ENCODE measurements at places on chromosomes 7 and 10.
A peak's percentile ranks its signal among the peaks of the same experiment; 100 is the strongest.

GRCh38 chr10:33803248-33803647, 468.8 kb upstream of the NRP1 start:
- no peak overlapping the region for H3K27ac ChIP-seq
- peaks cover 5% of the 10 kb centered on the region for H3K4me1 ChIP-seq
- no peaks in the 10 kb centered on the region for H3K36me3 ChIP-seq
- DNase-seq = no peak

DNA sequence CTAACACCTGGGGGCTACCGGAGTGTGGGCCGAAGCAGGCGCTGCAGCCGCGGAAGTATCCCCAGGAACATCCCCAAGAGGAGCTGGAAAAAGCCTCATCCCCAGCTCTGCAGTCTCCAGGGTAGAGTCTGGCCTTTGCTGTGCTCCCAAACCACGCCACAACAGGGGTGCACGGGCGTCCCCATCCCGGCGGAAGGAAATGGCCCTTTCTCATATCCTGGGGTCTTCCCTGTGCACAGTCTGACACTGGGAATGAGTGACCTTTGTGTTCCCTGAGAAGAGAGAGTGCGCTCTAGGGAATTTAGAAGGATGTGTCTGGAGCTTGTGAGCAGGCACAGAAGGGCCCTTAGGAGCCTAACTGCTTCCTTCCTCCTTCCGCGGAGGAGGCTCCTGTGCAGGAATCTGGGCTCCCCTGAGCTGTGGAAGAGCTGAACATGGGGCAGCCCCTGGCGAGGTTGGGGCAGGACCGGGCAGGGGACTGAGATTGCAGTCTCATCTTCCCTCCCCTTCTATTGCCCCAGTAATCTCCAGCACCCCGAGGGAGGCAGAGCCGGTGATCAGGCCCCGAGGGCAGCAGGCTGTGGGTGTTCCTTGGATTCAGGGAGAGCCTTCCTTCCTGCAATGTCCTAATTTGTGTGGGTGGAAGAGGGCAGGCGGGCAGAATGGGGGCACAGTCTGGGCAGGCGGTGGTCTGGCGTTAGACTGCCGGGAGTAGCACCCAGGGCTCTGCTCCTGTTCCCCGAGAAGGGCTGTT, 1.3 kb downstream of the REPIN1 start:
- peaks cover 28% of the 10 kb centered on the region for H3K36me3 ChIP-seq
- DNase-seq = no peak
- peaks cover 3% of the 10 kb centered on the region for H3K4me1 ChIP-seq
- H3K27me3 ChIP-seq = no peaks in the 10 kb centered on the region

DNA sequence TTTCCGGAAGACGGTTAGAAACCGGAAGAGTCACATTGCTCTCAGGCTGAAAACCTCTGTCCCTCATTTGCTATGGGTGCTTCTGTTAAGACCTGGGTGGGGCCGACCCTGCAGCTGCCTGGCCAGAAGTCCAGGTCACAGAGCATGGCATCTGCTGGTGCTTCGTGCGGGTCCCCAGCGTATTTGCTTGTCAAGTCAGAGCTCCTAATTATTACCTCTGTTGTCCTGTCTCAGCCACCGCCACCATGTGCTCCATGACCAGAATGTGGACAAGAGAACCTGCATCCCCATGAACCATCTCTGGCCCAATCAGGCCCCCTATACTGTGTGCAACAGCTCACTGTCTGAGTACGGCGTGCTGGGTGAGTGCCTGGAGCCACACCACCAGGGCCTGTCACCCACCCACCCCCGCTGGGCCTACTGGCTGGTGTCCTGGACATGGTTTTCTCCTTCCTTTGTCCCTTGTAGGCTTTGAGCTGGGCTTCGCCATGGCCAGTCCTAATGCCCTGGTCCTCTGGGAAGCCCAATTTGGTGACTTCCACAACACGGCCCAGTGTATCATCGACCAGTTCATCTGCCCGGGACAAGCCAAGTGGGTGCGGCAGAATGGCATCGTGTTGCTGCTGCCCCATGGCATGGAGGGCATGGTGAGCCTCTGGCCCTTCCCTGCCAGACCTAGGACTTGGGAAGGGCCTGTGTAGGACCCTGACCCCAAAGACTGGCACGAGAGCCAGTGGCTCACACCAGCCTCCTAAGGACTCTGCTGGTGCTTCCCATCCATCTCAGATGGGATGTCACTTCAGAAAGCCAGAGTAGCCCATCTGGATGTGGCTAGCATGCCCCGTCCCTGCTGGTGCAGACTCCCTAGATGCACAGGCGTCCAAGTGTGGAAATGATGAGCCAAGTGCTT, 51.3 kb upstream of the ZMIZ2 start:
- no peaks in the 10 kb centered on the region for H3K4me1 ChIP-seq
- H3K36me3 ChIP-seq = peaks cover 75% of the 10 kb centered on the region
- H3K27ac ChIP-seq = no peak overlapping the region
- no peak for DNase-seq

DNA sequence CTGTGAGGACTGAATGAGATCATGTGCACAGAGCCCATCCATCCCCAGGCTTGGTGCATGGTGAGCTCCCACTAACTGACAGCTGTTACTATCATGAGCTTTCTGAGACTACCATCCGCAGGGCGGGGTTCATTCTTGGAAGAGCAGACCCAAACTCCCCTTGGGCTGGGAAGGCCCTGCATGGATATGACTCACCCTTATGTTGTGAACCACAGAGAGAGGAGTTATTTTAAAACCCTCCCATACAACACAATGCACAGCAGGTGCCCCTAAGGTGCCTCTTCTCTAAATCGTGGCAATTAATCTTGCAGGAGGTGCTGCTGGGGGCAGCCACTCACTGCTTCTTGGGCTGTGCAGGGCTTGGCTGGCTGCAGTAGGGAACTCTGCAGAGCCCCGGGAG, 219.1 kb downstream of the GFRA1 start:
- no peak overlapping the region for H3K4me3 ChIP-seq
- no peak overlapping the region for H3K27ac ChIP-seq
- no peaks in the 10 kb centered on the region for H3K36me3 ChIP-seq
- DNase-seq = no peak
- no peaks in the 10 kb centered on the region for H3K27me3 ChIP-seq

- H3K27me3 ChIP-seq = no peaks in the 10 kb centered on the region
- H3K4me3 ChIP-seq = no peak overlapping the region
- H3K36me3 ChIP-seq = no peaks in the 10 kb centered on the region
- no peak for DNase-seq
Measured at GRCh38 chr10:15189133-15189885, 20.8 kb upstream of the NMT2 start.

GRCh38 chr10:118768041-118768919, 13.5 kb upstream of the CACUL1 start:
- H3K4me3 ChIP-seq = no peak overlapping the region
- H3K27me3 ChIP-seq = no peaks in the 10 kb centered on the region
- H3K4me1 ChIP-seq = no peaks in the 10 kb centered on the region
- no peak for DNase-seq
- no peak overlapping the region for H3K27ac ChIP-seq

GRCh38 chr10:30227481-30227880, 121.6 kb downstream of the MTPAP start:
- no peaks in the 10 kb centered on the region for H3K4me1 ChIP-seq
- DNase-seq = no peak
- no peak overlapping the region for H3K4me3 ChIP-seq

DNA sequence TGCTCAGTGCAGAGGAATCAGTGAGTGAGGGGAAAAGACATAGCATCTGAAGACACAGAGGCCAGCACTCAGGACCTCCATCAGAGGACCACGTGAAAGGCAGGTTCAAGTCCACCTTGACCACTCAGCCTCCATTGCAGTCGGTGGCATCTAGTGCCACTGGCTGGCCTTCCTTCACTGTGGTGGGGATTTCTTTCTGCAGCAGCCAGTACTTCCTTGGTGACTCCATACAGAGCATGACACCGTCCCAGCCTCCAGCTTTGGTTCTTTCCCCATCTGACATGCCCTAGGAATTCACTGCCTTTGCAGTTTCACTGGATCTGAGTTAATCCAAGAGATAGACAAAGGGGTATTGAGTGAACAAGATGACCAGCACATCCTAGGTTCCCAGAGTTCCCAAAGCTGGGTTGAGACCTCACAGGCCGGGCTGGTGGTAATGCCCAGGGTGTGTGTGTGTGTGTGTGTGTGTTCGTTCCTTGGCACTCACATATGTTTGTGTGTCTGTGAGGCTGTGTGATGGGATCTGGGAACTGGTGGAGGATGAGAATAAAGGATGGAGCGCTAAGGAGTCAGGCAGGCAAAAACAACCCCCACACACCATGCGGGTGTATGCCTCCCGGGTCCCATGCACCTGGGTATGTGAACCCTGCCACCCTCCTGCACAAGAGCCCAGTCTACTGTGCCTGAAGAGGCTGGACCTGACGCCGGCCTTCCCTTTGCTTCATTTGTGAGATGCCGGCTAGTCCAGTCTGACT, 57.8 kb downstream of the SYPL1 start:
- no peaks in the 10 kb centered on the region for H3K4me1 ChIP-seq
- H3K27me3 ChIP-seq = no peaks in the 10 kb centered on the region
- no peak for DNase-seq
- H3K36me3 ChIP-seq = no peaks in the 10 kb centered on the region
- no peak overlapping the region for H3K27ac ChIP-seq

DNA sequence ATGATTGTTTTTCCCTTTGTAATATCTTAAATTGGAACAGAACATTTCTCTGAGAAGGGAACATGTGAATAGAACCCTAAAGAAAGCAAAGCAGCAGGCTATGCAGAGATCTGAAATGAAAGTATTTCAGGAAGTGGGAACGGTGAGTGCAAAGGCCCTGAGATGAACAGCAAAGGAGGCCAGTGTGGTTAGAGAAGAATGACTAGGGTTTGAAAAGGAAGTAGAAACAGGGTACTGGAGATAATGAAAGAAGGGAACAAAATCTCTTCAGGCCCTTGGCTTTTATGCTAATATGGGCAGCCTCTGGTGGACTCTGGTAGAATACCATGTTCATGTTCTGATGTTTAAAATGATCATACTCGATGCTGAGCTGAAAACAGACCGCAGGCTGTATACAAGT, 22.2 kb downstream of the ARHGAP21 start:
- no peaks in the 10 kb centered on the region for H3K36me3 ChIP-seq
- no peak for DNase-seq

DNA sequence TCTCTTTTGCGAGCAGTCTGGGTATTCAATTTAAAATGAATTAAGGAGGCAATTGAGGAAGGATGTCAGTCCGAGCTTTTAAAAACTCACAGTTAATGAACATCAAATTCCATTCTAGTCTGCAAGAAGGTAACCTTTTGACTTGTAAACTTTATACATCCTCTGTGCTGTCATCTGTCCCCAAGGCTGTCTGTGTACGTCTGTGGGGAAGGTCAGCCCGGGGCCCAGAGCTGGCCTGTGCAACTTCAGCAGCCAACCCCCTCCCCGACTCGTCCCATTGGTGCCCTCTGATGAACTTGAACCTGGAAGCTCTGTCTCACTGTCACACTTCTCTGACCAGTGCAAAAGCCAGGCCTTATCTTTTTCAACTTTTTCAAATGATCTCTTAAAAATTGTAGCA, 80.3 kb downstream of the CCDC3 start:
- no peaks in the 10 kb centered on the region for H3K4me1 ChIP-seq
- H3K27me3 ChIP-seq = no peaks in the 10 kb centered on the region
- no peak for DNase-seq
- H3K36me3 ChIP-seq = no peaks in the 10 kb centered on the region
- H3K27ac ChIP-seq = no peak overlapping the region

DNA sequence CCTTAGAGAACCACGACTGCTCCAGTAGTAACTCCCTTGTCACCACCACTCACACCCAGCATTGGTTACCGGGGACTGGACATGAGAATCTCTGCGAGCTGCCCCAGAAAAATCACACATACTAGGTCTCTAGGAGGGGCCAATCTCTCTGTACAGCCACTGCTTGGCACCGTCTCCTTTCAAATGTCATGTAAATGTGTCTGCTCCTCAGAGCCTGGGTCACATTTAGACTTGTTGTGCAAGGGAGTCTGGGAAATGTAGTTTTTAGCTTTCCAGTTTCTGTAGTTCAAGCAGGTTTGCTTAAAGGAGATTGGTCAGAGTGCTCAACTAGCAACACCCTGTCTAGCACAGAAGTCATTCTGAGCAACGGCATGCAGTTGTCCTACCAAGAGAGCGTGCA, 60.0 kb downstream of the CHN2 start:
- H3K27me3 ChIP-seq = no peaks in the 10 kb centered on the region
- no peak overlapping the region for H3K4me3 ChIP-seq
- no peaks in the 10 kb centered on the region for H3K4me1 ChIP-seq
- no peak for DNase-seq

GRCh38 chr10:73653701-73654100, 2.1 kb downstream of the SYNPO2L start:
- no peak overlapping the region for H3K4me3 ChIP-seq
- no peak overlapping the region for H3K27ac ChIP-seq
- H3K36me3 ChIP-seq = no peaks in the 10 kb centered on the region
- no peak for DNase-seq

- no peak for DNase-seq
- peaks cover 7% of the 10 kb centered on the region for H3K36me3 ChIP-seq
- no peak overlapping the region for H3K27ac ChIP-seq
- no peak overlapping the region for H3K4me3 ChIP-seq
Measured at GRCh38 chr7:104960741-104961448, 53.1 kb upstream of the KMT2E start.

GRCh38 chr10:72328045-72328828, 26.5 kb downstream of the DNAJB12 start:
- peak; percentile 78 for DNase-seq
- no peak overlapping the region for H3K27ac ChIP-seq
- no peak overlapping the region for H3K4me3 ChIP-seq
- no peaks in the 10 kb centered on the region for H3K27me3 ChIP-seq

- no peak for DNase-seq
- no peaks in the 10 kb centered on the region for H3K4me1 ChIP-seq
- H3K4me3 ChIP-seq = no peak overlapping the region
- H3K36me3 ChIP-seq = no peaks in the 10 kb centered on the region
- H3K27me3 ChIP-seq = no peaks in the 10 kb centered on the region
Measured at GRCh38 chr10:132155723-132156381, 30.9 kb upstream of the DPYSL4 start.

DNA sequence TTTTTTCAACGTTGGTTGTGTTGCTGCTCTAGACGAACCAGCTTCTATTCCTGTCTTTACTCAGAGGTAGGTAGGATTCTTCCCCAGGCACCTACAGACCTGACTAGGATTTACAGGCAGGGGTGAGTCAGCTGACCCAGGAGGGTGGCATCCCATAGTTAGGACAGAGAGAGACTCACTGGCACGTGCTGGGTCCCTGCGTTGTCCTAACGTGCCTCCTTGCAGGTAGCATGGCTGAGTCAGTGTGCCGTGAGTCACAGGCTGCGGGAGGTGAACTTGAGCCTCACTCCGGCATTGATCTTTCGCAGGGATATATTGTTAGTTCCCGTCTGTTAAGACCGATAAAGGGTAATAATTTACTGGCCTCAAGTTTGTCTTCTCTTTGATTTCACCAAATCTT, 96.5 kb downstream of the PFKFB3 start:
- H3K4me3 ChIP-seq = no peak overlapping the region
- no peak for DNase-seq
- H3K4me1 ChIP-seq = no peaks in the 10 kb centered on the region

DNA sequence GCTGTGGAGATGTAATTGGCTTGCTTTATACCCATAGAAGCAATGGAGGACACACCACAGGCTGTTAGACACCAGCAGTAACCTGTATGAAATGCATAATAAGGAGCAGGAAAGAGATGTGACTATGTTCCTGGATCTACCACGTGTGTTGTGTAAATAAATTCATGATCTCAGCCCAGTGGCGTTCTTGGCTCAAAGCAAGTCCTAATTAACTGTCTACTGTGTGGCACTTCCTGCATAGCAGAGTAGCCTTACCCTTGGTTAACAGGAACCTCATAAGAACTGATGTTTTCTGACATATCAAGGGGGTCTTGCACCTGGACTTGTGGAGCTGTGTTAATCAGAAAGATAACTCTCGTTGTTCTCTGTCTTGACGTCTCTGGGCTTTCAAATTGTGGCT, 25.7 kb upstream of the FAM180A start:
- no peak overlapping the region for H3K4me3 ChIP-seq
- H3K27ac ChIP-seq = no peak overlapping the region
- no peak for DNase-seq
- H3K27me3 ChIP-seq = 0 out of 2 replicates have a peak, but pooled peaks cover 2% of the 10 kb centered on the region
- H3K36me3 ChIP-seq = peaks cover 17% of the 10 kb centered on the region
